ENCODE measurements at places on chromosomes 12 and 14. TPM values are rescaled to one million over a fixed set of nuclear protein-coding genes. Genes with fewer than 3 reads are reported as not detected.

GRCh38 chr12:39816671-39817185 is 197.1 kb upstream of the ABCD2 start:
- DNase-seq: no peak
- H3K27ac ChIP-seq: no peak overlapping the region
- no peak overlapping the region for H3K4me3 ChIP-seq

DNA sequence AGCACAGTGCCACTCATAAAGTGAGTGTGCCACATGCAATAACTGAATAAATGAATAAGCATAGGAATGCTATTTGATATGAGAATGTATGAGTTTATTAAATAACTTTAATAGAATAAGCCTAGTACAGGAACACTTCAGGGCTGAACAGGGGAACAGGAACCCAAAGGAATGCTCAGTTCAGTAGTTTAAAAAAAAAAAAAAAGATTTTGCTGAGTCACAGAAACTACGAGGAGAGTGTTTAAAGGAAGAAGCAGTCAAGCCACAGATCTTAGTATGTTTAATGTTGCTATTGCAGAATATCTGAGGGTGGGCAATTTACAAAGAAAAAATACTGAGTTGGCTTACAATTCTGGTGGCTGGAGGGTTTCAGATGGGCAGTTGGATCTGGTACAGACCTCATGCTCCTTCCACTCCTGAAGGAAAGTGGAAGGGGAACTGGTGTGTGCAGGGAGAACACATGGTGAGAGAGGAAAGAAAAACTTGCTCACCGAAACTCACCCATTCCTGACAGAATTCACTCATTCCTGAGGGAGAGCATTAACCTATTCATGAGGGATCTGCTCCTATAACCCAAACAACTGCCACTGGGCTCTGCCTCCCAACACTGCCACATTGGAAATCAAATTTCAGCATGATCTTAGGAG is 880.3 kb upstream of the MGAT4C start:
- no peaks in the 10 kb centered on the region for H3K27me3 ChIP-seq
- H3K4me1 ChIP-seq: no peaks in the 10 kb centered on the region
- no peak overlapping the region for H3K27ac ChIP-seq
- H3K36me3 ChIP-seq: no peaks in the 10 kb centered on the region

GRCh38 chr12:108689314-108690190 is 41.8 kb downstream of the CORO1C start:
- H3K27ac ChIP-seq: peak overlapping the region; percentile 99
- H3K4me1 ChIP-seq: peaks cover 42% of the 10 kb centered on the region
- no peak overlapping the region for H3K4me3 ChIP-seq
- DNase-seq: no peak
- no peaks in the 10 kb centered on the region for H3K27me3 ChIP-seq

GRCh38 chr12:104816845-104817503 is 141.1 kb downstream of the SLC41A2 start:
- no peak overlapping the region for H3K4me3 ChIP-seq
- no peak overlapping the region for H3K27ac ChIP-seq
- DNase-seq: no peak

DNA sequence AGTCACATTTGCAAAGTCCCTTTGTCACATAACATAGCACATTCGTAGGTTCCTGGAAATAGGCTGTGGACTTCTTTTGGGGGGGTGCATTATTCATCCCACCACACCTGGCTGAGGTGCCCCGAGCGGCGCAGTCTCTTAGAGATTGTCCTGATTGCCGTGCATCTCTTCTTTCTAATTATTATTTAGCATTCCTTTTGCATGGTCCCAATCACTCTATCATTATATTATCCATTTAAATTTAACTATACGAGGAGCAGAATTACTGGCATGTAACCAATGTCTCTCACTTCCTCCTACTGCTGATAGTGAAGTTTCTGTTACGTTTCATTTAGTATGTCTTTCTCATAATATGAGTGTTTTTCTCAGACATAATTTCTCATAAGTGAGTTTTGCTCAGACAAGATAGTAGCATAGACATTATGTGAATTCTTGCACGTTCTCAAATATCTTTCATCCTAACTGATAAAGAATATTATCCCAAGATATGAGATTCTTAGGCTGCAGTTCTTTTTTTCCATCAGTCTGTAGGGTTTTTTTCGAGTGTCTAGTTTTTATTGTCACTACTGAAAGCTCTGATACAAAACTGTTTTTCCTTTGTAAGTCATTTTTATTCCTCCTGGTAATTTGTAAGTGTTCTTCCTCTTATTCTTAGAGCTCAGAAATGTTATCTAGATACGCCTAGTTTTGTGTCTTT is 444.3 kb downstream of the NELL2 start:
- no peaks in the 10 kb centered on the region for H3K4me1 ChIP-seq
- no peaks in the 10 kb centered on the region for H3K36me3 ChIP-seq
- H3K4me3 ChIP-seq: no peak overlapping the region
- H3K27me3 ChIP-seq: no peaks in the 10 kb centered on the region
- no peak for DNase-seq
- H3K27ac ChIP-seq: no peak overlapping the region

PLCZ1 gene
- 0.40 TPM for total RNA-seq

RNF212B gene
- not detected for total RNA-seq

SP7 gene
- total RNA-seq: 0.30 TPM
